ENCODE measurements at places on chromosomes 2 and 18.

DNA sequence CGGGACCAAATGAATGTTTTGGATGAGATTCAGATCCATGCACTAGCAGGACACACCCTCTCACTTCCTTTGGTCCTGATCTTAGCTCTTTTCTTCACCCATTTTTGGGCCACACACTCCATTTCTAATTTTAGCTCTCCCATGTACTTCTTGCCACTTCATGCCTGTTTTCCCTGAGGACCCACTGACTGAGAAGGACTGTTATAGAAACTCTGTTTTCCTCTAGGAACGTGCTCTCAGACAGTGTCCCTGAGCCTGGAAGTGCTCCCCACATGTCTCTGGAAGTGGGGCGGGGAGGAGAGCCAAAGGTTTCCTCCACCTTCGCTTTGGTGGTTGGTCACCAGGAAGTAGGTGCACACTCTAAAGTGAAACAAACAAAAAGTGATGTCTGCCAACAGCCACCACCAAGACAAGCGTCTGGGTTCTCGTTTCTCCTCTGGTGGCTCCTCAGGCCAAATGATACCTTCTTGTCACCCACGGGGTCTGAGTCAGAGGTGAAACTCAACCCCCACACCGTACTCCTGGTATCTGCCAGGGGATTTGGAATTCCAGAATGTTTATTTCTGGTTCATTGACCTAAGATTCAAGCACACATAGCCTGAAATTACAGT is 74.7 kb downstream of the MERTK start:
- DNase-seq, result no peak

GRCh38 chr2:149094217-149095015 is 55.9 kb downstream of the LYPD6B start:
- DNase-seq, result no peak

GRCh38 chr2:235255693-235256092 is 238.2 kb upstream of the AGAP1 start:
- no peak for DNase-seq

DNA sequence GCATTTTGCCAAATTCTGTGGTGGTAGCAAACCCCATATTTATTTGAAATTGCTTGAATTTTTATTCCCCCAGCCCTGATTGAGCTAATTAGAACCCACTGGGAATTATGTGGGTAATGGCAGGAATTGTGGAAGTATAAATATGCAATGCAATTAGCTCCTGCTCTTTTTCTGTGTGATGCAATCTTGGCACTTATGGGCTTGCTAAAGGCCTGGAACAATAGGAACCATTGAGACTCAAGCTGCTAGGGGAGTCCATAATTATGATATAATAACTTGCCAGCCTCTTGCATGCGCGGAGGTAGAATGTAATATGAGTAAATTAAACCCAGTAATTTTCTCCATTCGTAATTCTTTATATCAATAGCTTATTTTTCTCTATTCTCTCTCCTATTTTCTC is 267.6 kb upstream of the THSD7B start:
- no peak for DNase-seq

DNA sequence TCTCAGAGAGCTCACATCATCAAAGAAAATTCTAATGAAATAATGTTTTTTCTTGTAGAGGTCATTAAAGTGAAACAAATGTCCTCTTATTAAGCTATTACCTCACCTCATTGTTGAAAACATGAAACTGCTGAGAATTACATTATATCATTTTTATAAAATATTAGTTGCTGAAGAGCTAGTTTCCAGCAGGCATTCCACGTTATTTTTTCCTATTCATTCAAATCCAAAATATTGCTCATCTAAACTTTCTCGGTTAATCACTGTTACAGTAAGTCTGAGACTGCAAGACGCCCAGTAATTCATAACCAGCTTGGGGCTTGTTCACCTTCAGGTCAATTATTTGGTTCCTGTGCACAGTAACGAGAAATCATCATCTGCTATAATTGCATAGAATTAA is 138.5 kb upstream of the RASGRP3 start:
- DNase-seq, result no peak

GRCh38 chr2:118710481-118710880 is 137.0 kb downstream of the EN1 start:
- DNase-seq, result no peak

DNA sequence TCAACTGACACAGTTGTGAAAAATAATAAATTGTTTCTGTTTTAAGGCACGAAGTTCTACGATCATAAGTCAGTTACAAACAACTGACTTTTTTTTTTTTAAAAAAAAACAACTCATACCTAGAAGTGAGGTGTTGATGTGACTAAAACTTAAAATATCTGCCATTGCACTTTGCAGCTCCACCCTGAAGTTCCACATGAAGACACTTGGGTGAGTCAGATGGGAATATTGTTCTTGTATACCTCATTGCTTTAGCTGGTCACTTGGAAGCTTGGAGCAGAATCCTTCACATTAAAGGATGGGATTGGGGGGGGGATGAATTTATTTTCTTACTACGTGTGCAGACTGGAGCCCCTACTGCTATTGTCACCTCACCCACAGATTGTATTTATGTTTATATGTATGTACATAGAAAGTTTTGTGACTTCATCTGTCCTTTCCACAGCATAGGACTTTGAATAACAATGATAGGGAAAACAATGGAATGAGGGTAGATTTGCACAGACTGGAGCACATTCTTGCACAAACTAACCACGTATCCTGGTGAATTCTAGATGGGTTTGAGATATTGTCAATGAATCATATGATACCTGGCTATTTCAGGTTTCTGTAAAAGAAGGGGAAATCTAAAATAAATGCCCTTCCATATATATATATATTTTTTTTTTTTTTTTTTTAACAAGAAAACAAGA is 57.9 kb upstream of the ARHGAP15 start:
- no peak for DNase-seq

GRCh38 chr18:51151568-51152511 is 45.6 kb downstream of the MEX3C start:
- DNase-seq, result no peak

- no peak for DNase-seq
These were observed 336.5 kb upstream of the MMADHC start for GRCh38 chr2:149924028-149924427.

DNA sequence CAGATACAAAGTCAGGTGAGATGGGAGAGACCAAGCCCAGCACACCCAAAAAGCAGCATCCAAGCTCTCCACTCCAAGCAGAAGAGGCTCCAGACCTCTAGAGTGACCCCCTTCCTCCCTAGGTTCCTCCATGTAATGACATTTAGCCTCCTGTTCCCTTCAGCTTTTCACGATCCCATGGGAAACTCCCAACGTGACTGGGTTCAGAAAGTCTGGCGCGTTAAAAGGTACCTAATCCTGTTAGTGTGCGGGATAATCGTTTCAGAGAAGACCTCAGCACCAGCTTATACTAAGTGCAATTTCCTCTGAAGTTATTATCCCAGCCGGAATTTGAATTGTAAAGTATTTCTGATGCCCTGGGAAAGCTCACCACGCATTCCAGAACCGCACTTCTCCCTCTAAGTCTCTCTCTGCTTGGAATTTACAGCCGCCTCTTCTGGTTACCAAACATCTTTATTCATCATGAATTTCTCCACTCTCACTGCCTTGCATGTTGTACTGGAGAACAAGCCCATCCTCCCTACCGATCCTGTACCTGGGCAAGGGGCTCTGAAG is 46.9 kb downstream of the CCBE1 start:
- no peak for DNase-seq

- DNase-seq, result no peak
These were observed 192.1 kb upstream of the CXCR4 start for GRCh38 chr2:136310005-136310495.

DNA sequence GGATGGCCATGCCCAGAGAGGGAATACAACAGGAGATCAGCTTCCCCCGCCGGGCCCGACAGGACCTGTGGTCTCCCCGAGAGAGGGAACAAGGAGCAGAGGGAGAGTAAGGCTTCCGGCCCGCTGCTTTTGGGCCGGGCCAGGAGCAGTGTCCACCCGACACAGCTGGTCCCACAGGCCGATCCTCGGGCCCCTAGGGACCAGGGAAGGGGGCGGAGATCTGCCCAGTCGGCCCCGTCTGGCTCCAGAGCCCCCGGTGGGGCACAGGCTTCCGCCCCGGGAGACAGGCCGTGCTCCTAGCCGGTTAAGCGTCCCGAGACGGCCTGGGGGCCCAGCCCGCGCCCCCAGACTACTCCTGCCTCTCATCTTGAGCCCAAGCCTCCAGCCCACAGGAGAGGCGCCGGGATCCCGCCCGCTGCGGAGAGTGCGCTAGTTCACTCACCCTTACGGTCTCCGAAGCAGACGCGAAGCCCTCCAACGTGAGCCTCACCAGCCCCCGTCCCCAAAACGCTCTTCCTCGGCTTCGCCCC is at the start of gene MCFD2:
Gene MCFD2, minus strand, starts transcription at position 526 of the 530 bp plus-strand sequence. CDS start 6,635 bp downstream, outside the sequence.
- peak; percentile 45 for DNase-seq

DNA sequence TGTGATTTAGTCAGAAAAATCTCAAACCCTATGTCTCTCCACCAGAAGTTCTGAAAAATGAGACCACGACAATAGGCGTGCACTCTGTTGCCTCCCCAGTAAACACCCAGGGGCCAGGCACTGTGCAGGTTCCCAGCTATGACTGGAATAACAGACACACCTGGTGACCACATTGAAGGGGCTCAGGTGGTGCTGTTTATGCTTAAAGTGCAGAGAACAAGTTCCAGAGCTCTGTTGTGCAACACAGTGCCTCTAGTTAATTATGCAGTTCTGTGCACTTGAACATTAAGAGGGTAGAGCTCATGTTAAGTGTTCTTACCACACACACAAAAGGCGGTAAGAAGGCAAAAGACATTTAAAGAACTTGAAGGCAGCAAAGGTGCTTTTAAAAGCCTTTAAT is 52.6 kb upstream of the AFF3 start:
- DNase-seq, result no peak

DNA sequence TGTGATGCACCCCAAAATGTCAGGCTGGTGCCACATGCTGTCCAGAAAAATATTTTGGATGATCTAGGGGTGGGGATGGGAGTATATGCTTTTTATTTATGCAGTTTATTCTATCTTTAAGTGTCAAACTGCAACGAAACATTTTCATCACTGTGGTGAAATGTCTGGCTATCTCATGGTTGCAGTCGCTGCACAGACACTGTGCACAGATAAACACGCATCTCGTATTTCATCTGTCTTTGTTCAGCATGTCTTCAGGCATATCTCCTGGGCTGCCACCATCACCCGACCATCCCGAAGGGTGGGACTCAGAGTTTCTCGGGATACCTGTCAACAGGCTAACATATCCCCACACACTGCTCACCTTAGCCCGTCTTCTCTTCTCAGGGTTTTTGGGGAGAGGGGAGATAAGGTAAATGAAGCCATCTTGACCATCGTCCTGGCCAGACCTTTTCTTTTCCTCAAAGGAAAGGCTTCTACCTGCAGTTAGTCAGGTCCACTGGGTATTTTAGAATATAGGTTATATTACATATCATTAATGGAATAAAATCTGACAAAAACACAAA is 80.7 kb upstream of the NABP1 start:
- no peak for DNase-seq

DNA sequence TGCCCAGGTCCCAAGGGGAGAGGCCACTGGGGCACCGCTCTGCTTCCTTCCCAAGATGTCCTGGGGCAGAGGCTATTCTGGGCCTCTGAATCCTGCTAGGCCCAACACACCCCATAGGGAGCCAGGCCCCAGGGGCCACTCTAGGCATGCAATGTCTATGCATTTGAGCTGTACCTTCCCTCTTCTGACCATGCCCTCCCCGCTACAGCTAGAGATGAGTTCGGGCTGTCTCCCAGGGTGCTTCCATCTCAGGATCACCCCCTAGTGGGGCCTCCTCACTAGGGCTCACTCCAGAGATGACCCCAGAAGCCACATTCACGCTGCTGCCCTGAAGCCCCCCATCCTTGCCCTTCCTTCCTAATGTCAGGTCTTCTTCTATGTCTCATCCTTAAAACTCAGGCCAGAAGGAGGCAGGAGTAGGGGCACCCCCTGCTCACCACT is 54.4 kb downstream of the TNS1 start:
- no peak for DNase-seq

DNA sequence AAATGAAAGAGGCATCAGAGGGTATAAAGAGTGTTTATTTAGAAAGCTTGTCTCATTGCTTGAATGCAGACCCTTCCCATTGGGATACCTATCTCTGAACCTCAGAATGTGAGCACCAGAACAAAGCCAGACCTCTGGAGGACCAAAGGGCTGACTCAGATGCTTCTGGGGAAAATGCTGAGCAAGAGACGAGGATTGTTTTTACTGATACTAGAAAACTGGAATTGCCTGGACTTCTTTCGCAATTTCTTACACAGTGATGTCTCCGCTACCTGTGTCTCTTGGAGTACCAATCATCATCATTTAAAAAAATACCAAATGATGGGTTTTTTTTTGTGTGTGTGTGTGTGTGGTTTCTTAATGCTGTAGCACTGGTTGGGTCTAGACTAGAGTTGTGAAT is 55.6 kb upstream of the CCDC85A start:
- DNase-seq, result no peak

GRCh38 chr2:168426861-168427260 is 29.2 kb upstream of the CERS6 start:
- no peak for DNase-seq

DNA sequence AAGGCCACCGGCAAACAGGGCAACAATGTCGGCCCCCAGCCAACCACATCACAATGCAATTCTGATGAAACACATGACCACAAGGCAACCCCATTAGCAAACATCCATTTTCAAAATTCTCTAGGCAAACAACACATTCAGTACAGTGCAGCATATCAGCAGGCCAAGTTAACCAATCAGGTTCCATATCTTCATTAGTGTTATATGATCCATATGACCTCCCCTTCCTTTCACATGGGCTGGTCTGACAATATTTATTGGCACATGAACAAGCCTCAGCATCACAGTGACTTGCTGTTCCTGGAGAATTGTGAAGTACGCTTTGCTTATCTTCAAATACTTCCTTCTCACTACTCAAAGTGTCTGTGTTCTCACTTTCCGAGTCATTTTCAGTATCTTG is 19.8 kb downstream of the RNF103 start:
- no peak for DNase-seq

DNA sequence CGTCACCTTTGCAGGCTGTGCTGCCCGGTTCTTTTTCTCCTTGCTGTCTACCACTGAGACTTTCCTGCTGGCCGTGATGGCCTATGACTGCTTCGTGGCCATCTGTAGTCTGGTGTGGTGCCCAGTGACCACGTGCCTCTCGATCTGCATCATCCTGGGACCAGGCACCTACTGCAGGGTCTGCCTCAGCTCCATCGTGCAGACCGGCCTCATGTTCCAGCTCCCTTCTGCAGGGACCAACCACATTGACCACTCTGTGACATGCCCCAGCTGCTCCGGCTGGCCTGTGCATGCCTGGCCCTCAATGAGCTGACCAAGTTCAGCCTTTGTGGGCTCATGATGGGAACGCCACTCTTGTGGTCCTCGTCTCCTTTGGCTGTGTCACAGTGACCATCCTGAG is 26.7 kb downstream of the COPS9 start:
- no peak for DNase-seq

- DNase-seq, result no peak
These were observed 494.9 kb upstream of the LRATD1 start for GRCh38 chr2:14137643-14138042.

GRCh38 chr2:191670076-191670475 is 7.9 kb upstream of the NABP1 start:
- no peak for DNase-seq

- DNase-seq, result no peak
These were observed 73.0 kb upstream of the TMEM17 start for GRCh38 chr2:62578803-62579640.

- no peak for DNase-seq
These were observed 29.7 kb upstream of the PSME4 start for GRCh38 chr2:54000524-54000923.

GRCh38 chr2:96890726-96891385 is 21.0 kb upstream of the SEMA4C start:
- no peak for DNase-seq

GRCh38 chr18:3793545-3793944 is 343.6 kb downstream of the TGIF1 start:
- no peak for DNase-seq

Measured in substantia nigra (tissue), 51 donors.